ENCODE measurements at places on chromosomes 6 and 20.

GRCh38 chr20:15682690-15683089 lies 890.6 kb downstream of the KIF16B start:
- no peak overlapping the region for H3K27ac ChIP-seq
- H3K4me3 ChIP-seq, result no peak overlapping the region

GRCh38 chr20:4813076-4813862 lies 91.6 kb downstream of the PRND start:
- DNase-seq, result no peak
- H3K4me1 ChIP-seq, result peaks cover 13% of the 10 kb centered on the region
- no peak overlapping the region for H3K4me3 ChIP-seq
- H3K27me3 ChIP-seq, result no peaks in the 10 kb centered on the region
- peaks cover 4% of the 10 kb centered on the region for H3K36me3 ChIP-seq
- H3K27ac ChIP-seq, result no peak overlapping the region

- peaks cover 5% of the 10 kb centered on the region for H3K4me1 ChIP-seq
- H3K27ac ChIP-seq, result no peak overlapping the region
- no peaks in the 10 kb centered on the region for H3K27me3 ChIP-seq
- H3K36me3 ChIP-seq, result no peaks in the 10 kb centered on the region
Observed at GRCh38 chr6:147390909-147391536, 117.5 kb upstream of the SAMD5 start.

DNA sequence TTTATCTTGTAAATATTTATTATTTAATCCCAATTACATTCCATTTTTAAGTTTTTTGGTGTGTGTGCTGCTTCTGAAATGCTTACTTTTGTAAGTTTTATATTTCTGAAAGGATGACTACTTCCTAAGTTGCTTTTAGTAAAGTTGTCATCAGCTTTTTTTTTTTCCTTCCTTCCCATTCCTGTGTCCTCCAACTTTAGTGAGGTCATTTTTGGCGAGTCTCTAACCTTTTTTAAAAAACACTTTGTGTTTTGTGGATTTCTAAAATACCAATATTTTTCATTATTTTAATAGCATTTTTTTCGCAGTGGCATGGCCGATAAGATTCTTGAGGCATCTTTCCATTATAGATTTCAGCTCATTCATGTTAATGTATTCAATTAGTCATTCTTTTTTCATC lies 30.9 kb downstream of the FIG4 start:
- H3K36me3 ChIP-seq, result peaks cover 26% of the 10 kb centered on the region
- no peaks in the 10 kb centered on the region for H3K27me3 ChIP-seq
- no peak overlapping the region for H3K4me3 ChIP-seq
- peaks cover 2% of the 10 kb centered on the region for H3K4me1 ChIP-seq
- H3K27ac ChIP-seq, result no peak overlapping the region

DNA sequence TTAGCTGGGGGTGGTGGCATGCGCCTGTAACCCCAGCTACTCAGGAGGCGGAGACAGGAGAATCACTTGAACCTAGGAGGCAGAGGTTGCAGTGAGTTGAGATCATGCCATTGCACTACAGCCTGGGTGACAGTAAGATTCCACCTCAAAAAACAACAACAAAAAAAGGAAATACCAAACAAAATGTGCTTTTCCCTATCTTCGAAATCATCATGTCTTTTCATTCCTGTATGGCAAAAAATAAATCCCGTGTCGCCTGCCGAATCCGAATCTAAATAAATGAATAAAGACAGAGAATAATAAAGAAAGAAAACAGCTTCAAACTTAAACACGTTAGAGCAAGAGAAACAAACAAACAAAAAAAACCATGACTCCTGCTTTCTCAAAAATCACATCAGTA lies 11.8 kb downstream of the B4GALT5 start:
- H3K27me3 ChIP-seq, result no peaks in the 10 kb centered on the region
- peaks cover 2% of the 10 kb centered on the region for H3K36me3 ChIP-seq
- no peak overlapping the region for H3K4me3 ChIP-seq
- peaks cover 30% of the 10 kb centered on the region for H3K4me1 ChIP-seq
- no peak overlapping the region for H3K27ac ChIP-seq
- DNase-seq, result no peak

- no peaks in the 10 kb centered on the region for H3K27me3 ChIP-seq
- no peak for DNase-seq
- peaks cover 45% of the 10 kb centered on the region for H3K36me3 ChIP-seq
Observed at GRCh38 chr6:15528870-15529269, 134.0 kb downstream of the DTNBP1 start.

GRCh38 chr20:60465993-60466686 lies 507.9 kb downstream of the CDH26 start:
- no peak overlapping the region for H3K27ac ChIP-seq
- peaks cover 5% of the 10 kb centered on the region for H3K4me1 ChIP-seq
- no peak overlapping the region for H3K4me3 ChIP-seq
- no peak for DNase-seq
